Central memory CD4-positive, alpha-beta T cell (primary cell): ENCODE measurements at places on chromosomes 13 and 19.

GRCh38 chr19:32675720-32676185, at the start of gene RGS9BP:
RGS9BP (plus strand) TSS chr19:32675848; CDS start chr19:32676264, 416 bp downstream.
- peak; percentile 52 for DNase-seq

DNA sequence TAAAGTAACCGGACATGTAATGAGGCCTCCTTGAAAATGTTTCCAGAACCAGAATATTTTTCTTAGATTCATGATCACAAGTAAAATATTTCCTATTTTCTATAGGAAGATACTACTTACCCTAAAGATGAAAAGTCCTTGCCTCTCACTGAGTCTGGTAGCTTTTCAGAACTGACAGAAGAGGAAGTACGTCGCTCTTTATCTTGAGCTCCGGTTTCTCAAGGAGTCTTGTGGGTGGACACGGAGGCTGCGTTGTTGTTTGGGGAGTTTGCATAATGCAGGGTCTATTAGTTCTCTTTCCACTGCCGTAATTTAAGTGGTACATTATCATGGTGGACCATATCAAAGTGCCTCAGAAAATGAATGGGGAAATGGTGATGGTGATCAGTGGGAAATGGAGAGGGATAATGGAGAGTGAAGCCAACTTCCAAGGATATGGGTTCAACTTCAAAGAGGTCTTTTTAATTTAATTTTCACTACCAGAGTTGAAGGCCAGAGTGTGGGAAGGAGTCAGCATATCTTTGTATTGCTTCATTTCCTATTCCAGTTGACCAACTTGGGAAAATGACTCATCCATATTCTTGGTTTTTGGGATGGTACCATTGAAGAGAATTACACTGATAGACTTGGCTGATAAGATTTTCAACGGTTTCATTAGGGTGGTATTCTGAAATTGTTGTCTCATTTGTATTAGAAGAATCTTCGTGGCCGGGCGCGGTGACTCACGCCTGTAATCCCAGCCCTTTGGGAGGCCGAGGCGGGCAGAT, 23.4 kb downstream of the MBD3L2B start:
- DNase-seq, result no peak

- DNase-seq, result no peak
Observed at GRCh38 chr19:887072-887471, 5.9 kb downstream of the MED16 start.

DNA sequence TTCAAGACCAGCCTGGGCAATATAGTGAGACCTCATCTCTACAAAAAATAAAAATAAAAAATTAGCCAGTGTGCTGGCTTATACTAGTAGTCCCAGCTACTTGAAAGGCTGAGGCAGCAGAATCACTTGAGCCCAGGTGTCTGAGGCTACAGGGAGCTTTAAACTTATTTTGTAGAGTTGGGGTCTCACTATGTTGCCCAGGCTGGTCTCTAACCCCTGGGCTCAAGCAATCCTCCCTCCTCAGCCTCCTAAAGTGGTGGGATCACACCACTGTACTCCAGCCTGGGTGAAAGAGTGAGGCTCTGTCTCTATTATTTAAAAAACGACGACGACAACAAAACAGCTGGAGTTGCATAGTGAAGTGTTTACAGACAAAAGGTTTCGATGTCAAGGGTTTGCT, 8.0 kb downstream of the RAB3D start:
- DNase-seq, result no peak

DNA sequence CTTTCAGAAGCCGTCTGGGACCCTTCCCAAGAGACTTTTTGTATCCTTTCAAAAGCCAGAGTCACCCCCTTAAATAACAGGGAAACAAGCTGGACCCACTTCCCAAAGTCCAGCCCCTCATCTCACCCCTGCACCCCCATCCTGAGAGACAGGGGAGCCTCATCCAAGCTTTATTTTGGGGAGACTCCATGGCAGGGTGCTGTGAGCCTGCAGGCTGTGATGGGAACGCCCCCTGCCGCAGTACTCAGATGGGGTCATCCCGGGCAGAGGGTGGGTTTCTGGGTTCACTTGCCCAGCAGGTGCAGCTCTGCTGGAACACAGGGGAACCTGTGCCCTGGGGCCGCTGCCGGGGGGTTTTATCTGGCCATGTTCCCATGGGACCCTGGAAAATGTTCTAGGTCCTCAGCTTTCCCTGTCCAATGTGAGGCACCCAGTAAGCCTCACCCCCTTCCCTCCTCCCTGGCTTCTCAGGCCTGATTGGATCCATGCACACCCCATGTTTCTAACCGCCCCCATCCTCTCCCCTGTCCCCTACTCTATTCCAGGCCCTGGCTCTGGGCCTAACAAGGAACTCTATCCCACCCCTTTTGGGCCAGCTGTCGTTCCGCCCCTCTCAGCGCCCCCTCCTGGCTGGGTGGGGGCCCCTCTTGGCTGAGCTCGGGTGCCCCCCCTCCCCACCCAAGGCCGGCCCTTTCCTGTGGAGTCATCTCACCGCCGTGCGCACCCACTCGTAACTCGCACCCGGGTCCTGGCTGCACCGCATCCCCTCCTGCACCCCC, 1.0 kb downstream of the HIF3A start:
- no peak for DNase-seq

DNA sequence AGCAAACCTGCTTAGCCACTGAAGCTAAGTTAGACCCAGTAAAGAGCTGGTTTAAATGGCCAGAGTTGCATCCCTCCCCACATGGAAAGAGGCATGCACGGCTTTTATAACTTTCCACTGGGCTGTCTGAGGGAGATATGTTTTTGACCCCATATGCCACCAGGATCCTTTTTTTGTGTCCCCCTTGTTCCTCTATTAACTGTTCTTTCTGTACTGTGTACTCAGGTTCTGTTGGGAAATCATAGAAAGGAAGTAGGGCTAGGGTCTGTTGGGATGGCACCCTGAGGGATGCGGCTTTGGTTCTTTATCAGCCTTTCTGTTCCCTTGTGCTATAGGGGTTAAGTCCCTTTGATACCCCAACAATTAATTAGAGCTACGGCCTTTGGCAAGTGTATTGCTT, 12.2 kb upstream of the TM9SF2 start:
- DNase-seq, result no peak

DNA sequence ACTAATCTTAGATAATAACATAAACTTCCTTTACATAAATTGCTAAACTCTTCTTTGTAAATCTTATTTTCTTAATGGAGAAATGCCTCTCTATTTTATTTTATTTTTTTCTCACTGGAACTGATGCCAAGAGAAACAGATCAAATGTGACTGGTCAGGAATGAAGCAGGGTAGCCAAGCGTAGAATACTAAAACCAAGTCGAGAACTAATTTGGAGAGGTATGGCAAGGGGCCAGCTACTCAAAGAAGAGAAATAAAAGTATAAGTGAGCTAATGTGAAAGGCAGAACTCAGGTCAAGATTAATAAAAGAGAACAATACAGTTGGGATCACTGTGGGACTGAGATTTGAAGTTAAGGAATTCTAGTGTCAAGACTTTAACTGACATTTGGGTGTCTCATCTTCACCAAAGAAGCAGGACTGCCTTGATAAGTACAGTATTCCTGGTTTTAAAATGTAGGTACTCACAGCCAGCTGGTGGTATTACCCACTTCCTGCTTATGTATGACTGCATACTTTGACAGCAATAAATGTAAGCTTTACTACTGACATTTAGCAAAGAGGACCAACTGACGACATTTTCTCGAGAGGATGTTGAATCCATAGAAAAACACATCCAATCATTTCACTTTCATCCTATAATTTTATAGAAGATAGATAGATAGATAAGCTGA, 1192.2 kb downstream of the EFNB2 start:
- DNase-seq, result no peak

DNA sequence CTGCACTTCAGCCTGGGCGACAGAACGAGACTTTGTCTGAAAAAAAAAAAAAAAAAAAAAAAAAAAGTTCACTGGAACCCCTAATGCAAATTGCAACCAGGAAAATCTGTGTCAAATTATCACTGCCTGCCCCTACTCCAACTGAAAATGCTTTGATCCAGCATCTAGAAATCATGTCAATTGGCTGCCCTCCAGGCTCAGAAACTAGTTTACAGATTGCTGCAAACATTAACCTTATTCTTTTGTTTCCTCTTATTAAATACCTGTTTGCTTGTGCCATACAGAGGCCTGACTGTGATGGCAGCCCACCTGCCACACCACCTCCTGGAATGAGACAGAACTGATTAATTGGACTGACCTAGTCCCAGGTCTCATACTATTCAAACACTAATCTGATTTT, 18.6 kb upstream of the AKT2 start:
- no peak for DNase-seq

- no peak for DNase-seq
Observed at GRCh38 chr19:55278391-55279135, 1.3 kb downstream of the HSPBP1 start.

DNA sequence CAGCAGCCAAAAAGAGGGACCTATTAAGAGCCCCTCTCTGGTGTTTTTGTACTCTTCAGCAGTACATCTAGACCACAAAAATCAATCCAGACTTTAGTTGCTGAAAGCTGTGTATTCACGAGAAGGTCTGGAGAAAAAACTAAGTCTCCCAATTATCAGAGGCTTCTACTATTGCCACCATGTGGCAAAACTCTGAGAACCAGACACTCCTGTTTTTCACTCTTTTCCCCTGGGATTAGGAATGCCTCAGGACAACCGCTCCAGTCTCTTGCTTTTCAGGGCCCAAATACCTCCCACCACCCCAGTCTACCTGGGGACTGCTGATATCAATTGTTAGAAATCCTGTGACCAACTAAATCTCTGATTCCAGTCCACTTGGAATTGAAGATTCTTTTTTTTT, 30.1 kb upstream of the OBI1 start:
- DNase-seq, result no peak

GRCh38 chr19:34041925-34042521, 130.3 kb upstream of the LSM14A start:
- peak; percentile 31 for DNase-seq

- no peak for DNase-seq
Observed at GRCh38 chr13:24237356-24237755, 72.0 kb upstream of the C1QTNF9 start.

GRCh38 chr13:50526661-50527071, 316.8 kb downstream of the DLEU7 start:
- no peak for DNase-seq

- DNase-seq, result no peak
Observed at GRCh38 chr13:51894239-51894638, 32.5 kb downstream of the CCDC70 start.

- DNase-seq, result no peak
Observed at GRCh38 chr13:113273321-113273720, 23.7 kb upstream of the LAMP1 start.

DNA sequence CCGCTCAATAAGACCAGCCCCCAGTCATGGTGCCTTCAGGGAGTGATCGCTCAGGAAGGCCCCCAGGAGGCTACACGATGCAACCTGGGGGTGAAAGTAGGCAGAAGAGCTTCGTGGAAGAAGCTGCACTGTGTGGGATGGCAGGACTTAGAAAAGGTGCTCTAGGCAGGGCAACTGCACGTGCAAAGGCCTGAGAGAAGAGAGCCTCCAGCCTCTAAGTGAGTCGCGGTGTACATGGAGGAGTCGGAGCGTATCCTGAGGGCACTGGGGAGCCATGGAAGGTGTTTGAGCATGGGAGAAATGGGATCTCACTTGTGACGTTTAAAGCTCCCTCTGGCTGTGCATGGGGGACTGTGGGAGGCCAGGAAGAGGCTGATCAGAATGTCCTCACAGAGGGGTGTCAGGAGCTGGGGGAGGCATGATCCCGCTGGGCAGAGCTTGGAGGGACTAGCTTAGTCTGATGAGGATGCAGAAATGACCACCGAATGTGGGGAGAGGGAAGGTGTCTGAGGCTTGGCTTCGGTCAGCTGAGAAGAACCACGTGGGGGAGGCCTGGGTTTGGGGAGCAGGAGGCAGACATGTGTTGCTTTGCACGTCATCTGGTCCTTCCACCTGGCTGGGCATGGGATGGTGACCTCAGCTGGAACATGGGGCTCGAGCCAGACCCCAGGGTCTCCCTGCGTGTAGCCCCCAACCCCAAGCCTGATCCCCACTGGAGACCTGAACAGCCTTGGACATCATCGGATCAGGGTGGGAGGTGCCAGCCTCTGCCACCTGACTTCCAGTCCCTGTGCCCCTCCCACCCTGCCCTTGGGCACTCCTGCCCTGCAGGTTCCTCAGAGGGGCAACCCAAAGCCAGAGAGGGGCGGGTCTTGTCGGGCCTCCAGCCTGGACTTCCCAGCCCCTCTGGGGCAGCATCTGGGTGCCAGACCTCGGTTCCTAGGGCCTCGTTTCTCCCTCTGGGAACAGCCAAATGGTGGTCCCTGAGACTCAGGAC, 1.1 kb downstream of the APC2 start:
- no peak for DNase-seq

- DNase-seq, result no peak
Observed at GRCh38 chr13:105139048-105139379, 1396.4 kb downstream of the EFNB2 start.

GRCh38 chr19:10797078-10797477, 38.9 kb downstream of the TMED1 start:
- peak; percentile 71 for DNase-seq

DNA sequence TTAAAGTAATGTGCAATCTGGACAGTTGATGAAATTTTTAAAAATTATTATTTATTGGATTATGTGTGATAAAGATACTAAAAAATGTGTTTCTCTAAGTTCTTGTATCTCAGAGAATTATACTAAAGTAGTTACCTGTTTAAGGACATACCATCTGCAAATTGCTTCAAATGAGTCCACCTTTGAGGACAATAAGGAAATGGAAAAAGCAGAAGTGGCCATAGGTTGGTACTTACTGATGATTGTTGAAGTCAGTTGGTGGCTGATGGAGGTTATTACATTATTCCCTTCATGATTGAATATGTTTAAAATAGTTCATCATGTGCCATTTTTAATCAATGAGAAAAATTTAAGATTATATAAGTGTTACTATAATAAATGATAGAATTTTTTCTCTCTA, 367.0 kb downstream of the MYO16 start:
- DNase-seq, result no peak

DNA sequence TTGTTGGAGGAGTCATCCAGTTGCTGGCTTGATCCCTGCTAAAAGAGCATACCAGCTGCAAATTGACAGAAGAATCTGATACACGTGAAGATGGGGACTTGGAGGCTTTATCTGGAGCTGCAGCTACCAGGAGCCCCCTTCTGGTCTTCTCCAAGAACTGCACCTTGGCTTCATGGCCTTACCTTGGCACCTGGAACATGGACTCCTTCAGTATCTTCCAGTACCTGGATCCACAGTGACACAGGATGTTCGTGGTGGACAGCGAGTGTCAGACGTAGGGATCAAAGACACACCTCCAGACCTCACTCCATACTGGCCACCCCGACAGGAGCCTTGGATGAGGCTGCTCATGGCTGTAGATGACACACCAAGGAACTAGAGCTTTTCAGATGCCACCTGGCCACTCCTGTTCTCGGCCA, 9.9 kb upstream of the ACSBG2 start:
- peak; percentile 65 for DNase-seq

- no peak for DNase-seq
Observed at GRCh38 chr19:13985771-13986347, 20.3 kb downstream of the RFX1 start.
